ENCODE measurements at places on chromosomes 16 and 17. TPM values are rescaled to one million over a fixed set of nuclear protein-coding genes. Genes with fewer than 3 reads are reported as not detected.

Gene NETO2
- total RNA-seq: 1.8 TPM

Gene TLCD1
- total RNA-seq: 3.6 TPM

Gene ABCA6
- total RNA-seq: 141 TPM

Gene TMC8
- total RNA-seq: 5.3 TPM

Gene TPSG1
- not detected for total RNA-seq

Gene SLC22A31
- total RNA-seq: not detected

Gene CBLN1
- total RNA-seq: not detected

Gene TNP2
- not detected for total RNA-seq

- DNase-seq: no peak
Observed at GRCh38 chr17:2414446-2415064, 13.7 kb upstream of the MNT start.

GRCh38 chr16:47004652-47005051 is 31.2 kb upstream of the DNAJA2 start:
- no peak for DNase-seq

DNA sequence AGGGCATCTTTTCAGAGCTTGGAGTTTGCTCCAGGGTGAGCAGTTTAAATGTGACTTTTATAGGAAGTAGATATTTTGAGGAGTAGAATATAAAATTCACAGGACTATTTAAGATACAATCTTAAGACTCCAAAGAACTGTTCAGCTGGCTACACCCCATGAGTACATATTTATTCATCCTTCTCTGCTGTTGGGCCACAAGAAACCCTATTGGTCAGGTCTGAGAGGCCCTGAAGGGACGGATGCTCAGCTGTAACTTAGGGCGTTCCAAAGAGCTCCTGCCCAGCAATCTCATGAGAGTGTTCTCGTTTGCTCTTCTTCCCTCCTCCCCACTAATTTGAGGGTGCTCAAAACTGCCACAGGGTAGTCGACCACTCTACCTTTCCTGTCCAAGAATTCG is 7.3 kb downstream of the ST6GALNAC2 start:
- DNase-seq: no peak

DNA sequence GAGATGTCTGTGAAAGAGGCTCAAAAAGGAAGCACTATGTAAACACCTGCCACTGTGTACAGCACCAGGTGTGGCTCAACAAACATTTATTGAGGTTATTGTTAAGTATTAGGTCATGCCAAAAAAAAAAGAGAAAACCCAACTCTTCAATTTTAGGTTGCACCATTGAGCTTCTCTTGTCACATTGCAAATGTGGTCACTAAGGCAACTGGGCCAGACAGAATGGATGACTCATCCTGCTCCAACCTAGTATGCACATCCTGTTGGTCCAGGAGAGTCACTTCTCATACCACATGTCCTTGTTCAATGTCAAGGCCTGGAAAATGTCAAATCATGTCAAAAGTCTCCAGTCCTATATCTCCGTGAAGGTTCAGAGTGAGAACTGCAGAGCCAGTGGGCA is 25.0 kb downstream of the HOXB1 start:
- no peak for DNase-seq

DNA sequence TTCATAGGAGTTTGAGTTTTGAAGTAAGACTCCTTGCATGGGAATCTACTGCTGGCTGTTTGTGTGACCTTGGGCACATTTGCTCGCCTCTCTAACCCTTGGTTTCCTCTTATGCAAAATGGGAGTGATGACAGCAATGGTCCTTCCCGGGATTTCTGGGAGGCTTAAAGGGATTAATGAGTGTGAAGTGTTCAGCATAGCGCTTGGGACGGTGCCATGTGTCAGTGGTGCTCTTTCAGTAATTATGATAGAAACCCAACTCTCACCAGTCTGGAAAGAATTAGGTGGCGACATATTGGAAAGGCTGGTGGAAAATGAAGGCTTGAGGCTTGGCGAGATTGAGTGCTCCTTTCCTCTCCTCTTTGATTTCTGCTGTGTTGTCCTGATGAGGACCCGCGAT is 429.2 kb upstream of the EEF2KMT start:
- DNase-seq: no peak

- no peak for DNase-seq
Observed at GRCh38 chr16:85398688-85399582, 214.2 kb upstream of the GSE1 start.

DNA sequence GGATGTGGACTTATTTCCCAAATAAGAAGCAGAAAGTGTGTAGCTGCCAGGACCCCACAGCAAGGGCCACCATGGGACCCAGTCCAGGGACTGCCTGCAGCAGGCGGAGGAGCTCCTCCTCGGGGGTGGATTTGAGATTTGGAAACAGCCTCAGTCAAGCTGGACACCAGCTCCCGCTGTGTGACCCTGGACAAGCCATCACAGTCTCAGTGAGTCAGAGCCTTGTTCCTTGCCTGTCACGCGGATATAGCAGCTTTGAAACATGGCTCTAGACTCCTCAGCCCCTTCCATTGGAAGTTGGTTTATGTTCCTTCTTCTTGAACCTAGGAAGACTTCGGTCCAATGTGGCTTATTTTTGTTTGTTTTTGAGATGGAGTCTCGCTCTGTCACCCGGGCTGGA is 12.5 kb upstream of the DPEP1 start:
- no peak for DNase-seq

DNA sequence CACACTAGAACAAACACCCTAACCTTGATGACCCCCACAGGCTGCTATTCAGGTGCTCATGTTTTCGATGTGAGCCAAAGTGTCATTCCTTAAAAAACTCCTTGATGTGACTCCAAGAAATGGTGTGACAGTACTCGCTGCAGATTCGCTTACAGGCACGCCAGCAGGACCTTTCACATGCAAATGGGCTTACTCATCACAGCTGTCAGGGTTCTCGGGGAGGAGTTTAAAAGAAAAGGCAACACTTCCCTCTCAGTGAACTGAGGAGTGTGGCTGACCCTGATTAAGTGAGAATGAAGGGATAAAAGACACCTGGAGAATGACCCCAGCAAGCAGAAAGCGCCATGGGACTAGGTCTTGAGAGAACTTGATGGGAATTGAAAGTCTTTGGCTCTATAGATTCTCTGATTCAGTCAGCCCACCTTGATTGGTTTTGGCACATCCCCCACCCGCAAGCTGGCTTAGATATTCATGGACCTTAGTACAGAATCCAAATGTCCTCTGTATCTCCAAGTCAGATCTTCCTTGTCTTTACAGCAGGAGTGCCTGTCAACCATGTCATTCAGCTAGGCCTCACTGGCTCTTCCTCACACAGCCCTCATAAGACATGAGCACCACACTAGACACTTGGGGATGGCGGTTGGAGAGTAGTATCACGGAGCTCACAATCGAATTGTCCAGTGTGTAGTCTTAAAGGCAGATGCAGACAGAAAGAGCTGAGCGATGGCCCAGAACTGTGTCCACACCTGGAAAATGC is 82.6 kb downstream of the HIC1 start:
- no peak for DNase-seq

DNA sequence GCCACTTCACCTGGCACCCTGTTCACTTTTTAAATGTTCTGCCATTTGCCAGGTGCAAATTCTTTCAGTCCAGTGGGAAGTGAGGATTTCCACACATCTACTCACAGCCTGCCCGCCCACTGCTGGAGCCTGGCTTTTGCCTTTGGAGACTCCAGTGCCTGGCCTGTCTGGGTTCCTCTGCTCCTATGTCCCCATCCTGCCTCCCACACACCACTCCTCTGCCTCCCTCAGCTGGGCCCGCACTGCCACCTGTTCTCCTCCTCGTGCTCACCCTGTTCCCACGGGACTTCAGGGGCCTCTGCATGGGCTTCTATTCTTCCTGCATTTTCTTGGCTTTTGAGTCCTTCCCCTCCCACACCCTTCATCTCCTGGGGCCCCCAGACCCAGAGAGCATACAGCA is 7.9 kb upstream of the NDRG4 start:
- DNase-seq: no peak

DNA sequence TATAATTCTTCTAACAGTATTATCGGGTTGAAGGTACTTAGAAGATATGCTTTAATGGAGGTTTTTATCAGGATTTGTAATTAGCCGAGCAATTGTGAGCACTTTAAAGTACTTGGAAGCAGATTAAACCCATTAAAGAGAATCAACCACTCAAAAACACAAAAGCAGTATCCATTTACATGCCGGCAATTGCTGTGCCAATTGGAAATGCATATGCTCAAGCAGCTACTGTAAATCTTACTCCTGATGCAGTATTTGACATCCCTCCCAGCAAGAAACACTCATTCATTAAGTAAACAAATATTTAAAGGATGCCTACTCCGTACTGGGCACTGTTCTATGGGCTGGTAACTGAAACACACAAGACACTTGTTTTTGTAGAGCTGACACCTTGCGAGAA is 11.4 kb upstream of the CCL1 start:
- DNase-seq: no peak

DNA sequence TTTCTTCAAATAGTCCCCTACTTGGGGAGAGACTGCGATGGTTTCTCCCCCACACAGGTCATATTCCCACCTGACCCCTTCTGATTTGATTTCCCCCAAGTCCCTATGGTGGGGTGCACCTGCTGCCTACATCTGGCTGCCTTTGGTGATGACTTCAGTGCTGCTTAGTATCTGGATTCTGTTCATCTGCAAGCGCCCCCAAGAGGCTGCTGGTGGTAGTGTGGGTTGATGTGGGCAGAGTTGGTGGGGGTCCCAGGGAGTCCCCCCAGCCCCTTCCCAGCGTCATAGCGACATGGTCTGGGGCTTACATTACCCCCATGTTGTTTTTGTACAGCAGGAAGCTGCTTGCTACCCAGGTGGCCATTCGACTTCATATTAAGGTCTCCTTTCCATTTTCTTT is 99.2 kb downstream of the NTN1 start:
- no peak for DNase-seq

DNA sequence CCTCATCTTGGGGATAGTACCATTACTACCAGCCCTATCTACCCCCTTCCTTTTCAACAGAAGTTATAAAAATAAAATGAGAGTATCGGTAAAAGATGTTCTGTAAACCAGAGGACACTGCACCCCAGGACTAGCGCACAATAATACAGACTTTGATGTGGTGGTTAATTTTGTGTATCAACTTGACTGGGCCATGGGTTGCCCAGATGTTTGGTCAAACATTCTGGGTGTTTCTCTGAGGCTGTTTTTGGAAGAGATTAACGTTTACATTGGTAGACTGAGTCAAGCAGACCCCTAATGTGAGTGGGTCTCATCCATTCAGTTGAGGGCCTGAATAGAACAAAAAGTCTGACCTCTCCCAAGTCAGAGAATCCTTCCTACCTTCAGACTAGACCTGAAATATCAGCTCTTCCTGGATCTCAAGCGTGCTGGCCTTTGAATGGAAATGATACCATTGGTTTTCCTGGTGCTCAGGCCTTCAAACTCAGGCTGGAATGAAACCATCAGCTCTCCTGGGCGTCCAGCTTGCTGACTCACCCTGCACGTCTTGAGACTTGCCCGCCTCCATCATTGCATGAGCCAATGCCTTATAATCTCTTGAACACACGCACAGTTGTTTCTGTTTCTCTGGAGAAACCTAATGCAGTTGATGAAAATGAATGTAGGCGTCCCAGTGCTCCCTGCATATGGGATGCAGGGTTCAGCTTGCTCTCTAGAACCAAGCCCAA is 10.1 kb downstream of the MRM1 start:
- DNase-seq: no peak

DNA sequence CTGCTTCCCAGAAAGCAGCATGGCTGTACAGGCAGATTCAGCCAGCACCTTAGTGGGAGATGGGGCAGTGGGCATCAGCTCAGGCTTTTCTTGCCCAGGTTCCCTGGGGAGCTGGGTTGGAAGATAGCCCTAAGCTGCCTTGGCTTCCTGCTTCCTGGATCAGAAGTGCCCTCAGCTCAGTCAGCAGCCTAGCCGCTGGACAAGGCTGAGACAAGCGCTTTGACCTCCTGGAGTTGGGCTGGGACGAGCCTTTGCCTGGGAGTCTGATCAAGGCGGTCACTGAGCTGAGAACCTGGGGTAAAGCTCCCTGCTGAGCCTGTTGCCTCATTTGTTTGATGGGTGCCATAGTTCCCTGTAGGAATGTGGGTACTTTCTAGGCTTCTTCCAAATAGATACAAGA is 190.0 kb downstream of the RAB11FIP4 start:
- no peak for DNase-seq

- DNase-seq: no peak
Observed at GRCh38 chr17:28480799-28481571, 7.5 kb downstream of the SLC13A2 start.

- no peak for DNase-seq
Observed at GRCh38 chr17:55727920-55728319, 5.3 kb upstream of the TMEM100 start.

GRCh38 chr17:77346765-77347164 is 206.0 kb downstream of the SEC14L1 start:
- DNase-seq: no peak

DNA sequence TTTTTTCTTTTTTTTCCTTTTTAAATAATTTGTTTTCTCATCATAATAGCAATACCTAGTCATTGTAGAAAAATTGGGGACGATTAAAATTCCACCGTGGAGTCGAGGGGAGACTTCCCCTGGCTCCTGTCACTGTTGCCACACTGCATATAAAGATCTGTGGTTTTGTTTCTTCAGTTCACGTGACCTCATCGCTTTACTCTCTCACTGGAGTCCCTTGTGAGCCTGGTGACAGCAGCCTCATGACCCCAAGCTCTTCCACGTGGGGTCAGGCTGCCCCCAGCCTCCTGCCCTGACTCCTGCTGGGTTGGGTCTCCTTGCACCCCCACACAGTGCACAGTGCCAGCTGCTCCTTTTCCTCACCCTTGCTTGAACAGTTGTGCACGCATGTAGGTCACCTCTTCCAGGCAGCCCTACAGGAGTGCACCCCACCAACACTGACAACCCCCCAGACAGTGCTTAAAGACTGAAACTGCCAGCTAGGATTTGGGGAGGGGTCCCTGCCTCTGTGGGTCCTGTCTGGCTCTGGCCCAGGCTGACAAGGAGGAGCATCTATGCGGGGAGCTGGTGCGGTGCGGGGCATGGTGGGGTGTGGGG is 7.3 kb upstream of the METRNL start:
- no peak for DNase-seq

GRCh38 chr16:50742576-50743200 is 802 bp downstream of the CYLD start:
- no peak for DNase-seq

- no peak for DNase-seq
Observed at GRCh38 chr17:8670421-8670820, 39.9 kb upstream of the MYH10 start.

GRCh38 chr17:601244-601925 is 113.3 kb downstream of the VPS53 start:
- DNase-seq: no peak

DNA sequence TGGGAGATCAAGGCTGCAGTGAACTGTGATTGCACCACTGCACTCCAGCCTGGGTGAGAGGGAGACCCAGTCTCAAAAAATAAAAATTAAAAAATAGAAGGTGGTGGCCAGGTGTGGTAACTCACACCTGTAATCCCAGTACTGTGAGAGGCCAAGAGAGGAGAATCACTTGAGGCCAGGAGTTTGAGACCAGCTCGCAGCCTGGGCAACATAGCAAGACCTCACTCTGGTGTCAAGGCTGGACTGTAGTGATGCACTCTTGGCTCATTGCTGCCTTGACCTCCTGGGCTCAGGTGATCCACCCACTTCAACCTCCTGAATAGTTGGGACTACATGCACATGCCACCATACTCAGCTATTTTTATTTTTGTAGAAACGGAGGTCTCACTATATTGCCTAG is 13.3 kb downstream of the RFFL start:
- no peak for DNase-seq

- DNase-seq: no peak
Observed at GRCh38 chr16:61105544-61105943, 930.7 kb downstream of the CDH8 start.
